ENCODE measurements at places on chromosomes 12 and 14.

DNA sequence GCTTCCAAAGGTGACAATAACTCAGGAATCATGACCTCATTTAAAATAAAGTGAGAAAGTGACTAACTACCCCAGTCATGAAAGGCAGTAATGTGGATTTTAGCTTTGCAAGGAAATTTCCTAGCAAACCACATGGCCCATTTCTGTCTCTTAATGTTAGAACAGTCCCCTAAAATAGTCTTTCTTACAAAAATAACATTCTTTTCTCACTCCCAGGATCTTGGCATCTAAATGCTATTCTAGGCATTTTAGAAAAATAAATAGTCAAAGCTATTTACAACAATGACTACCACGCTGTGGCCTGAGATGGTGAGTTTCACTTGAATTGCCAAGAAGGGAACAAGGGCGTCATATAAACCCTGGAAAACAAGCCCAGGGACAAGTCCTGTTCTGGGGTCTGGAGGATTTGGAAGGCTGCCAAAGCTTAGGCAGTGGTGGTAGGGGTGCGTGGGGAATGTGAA is 101.2 kb upstream of the CCDC175 start:
- DNase-seq = no peak

DNA sequence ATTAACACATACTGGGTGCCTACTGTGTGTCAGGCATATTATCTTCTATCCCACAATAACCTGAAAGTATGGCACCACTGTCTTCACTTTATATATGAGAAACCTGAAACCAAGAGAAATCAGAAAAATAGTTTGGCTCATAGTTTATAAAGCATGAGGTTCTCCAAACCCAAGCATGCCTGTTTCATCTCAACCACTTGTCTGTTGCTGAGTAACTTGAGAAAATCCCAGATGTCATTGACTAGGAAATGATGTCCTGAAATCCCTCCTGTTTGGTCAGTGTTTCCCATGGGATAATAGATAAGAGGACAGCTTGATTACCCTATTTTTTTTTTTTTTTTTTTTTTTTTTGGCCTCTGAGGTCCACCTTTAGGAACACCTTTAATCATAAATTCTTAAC is 2.6 kb upstream of the IFNG-AS1 start:
- no peak for DNase-seq

DNA sequence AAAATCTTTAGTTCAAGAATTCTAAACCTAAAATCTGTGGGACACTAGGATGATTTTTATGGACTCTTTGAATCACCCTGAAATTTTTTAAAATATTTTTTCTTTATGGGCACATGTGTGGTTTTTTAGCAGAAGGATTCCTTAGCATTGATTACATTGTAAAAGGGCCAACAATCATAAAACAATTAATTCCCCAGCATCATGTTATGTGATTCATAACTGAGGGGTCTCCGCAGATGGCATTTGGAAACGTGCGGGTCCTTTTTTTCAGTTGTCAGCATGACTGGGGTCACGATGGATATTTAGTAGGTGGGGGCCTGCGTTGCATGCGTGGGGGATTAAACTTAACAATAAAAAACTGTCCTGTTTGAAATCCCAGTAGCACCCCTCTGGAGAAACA is 52.5 kb downstream of the NTF3 start:
- no peak for DNase-seq

- peak; percentile 15 for DNase-seq
Observed at GRCh38 chr14:61930101-61930857, 168.1 kb downstream of the SNAPC1 start.

DNA sequence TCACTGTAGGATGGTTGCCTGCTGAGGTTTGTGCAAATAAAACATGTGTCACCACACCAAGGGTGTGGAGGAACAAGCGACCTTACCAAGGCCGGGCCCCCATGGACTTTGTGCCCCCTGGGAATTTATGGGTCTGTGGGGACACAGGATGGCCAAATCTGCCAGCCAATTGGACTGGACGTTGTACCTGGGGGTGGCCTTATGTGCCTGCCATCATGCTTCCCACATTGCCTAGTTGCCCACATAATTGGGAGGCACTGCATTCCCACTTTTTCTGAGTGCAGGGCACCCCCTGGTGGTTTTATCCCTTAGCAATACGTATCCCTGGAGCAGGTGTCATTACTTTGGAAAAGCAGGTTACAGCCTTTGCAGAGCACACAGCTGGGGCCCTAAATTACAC is 92.6 kb upstream of the TMPO start:
- no peak for DNase-seq

- DNase-seq = no peak
Observed at GRCh38 chr12:33892425-33892824, 129.9 kb upstream of the ALG10 start.

- DNase-seq = no peak
Observed at GRCh38 chr12:53343969-53344368, 7.8 kb upstream of the SP7 start.

Measured in NCI-H1694 (cell line).